ENCODE measurements at places on chromosomes 1 and 21.

DNA sequence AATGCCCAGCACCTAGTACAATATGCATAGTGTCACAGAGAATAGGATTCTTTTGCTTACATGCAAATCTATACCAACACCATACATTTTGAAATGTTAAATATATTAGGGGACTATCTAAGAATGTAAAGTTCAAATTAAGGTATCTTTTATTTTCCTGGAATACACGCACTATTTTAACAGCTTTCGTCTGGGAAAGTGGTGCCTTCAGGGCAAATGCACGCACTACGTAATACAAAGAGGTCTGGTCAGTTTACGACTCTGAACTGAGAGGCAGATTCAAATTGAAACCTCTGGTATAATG, 931 bp downstream of the FUBP1 start:
- no peak for DNase-seq

DNA sequence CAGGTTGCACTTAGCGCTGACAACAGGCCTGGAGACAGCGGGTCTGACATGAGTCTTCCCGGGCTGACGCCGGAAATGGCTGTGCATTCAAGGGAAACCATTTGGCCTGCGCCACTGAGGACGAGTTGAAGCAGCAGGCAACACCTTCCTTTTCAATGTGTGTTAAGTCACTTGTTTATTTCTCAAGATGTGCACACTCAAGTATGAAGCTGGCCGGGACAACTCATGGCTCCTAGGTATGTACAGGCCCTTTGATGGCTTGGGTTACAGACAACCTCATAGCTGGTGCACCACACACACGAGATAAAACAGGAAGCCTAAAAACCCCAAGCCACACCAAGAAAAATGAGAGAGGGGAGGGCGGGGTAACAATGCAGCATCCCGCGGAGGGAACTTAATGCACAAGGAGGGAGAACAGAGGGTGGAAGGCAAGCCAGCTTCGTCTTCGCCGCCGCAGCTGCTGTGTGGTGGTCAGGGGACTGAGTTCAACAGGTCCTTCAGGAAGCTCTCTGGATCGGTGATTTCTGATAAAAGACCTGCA, 118.0 kb upstream of the IFFO2 start:
- DNase-seq, result peak; percentile 14

DNA sequence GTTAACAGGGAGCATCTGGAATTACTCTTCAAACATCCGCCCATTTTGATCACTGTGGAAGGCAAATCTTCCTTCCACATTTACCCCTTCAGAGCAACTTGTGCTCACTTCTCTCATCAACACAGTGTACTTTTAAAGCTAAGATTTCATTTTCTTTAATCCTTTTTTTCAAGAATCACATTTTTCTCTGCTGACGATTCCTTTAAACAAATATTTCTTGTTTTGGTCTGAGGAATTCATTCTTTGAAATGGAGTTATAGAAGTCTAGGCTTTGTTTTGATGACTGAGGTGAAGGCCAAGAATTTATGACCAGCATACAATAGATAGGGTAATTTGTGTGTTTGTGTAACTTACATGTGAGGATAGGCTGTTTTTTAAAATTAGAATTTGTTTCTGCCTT, 25.6 kb downstream of the LRRC42 start:
- no peak for DNase-seq

DNA sequence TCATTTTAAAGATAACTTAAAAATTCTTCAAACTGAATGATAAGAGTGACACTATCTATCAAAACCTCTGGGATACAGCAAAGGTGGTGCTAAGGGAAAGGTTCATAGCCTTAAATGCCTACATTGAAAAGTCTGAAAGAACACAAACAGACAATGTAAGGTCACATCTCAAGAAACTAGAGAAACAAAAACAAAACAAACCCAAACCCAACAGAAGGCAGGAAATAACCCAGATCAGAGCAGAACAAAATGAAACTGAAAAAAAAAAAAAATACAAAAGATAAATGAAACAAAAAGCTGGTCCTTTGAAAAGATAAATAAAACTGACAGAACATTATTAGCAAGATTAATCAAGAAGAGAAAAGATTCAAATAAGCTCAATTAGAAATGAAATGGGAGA, 6.8 kb downstream of the ODF2L start:
- no peak for DNase-seq

DNA sequence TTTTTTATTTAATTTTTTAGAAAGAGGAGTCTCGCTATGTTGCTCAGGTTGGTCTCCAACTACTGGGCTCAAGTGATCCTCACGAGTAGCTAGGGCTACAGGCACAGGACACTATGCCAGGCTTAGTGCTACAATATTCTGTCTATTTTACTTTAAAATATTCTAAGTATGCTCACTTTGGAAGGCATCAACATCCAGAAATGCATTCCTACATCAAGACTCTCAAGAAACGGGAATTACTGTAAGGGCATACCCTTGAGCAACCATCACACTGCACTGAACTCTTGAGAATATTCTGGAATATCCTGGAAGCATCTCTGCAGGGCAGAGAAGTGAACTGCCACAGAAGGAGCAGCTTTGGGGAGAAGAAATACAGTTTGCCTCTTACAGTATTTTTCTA, 565 bp upstream of the DMRTB1 start:
- DNase-seq, result no peak

- DNase-seq, result peak; percentile 74
These were observed 22.2 kb downstream of the RUNX1 start for GRCh38 chr21:35026617-35027562.

GRCh38 chr1:53278298-53278725, 40.0 kb upstream of the MAGOH start:
- peak; percentile 22 for DNase-seq

DNA sequence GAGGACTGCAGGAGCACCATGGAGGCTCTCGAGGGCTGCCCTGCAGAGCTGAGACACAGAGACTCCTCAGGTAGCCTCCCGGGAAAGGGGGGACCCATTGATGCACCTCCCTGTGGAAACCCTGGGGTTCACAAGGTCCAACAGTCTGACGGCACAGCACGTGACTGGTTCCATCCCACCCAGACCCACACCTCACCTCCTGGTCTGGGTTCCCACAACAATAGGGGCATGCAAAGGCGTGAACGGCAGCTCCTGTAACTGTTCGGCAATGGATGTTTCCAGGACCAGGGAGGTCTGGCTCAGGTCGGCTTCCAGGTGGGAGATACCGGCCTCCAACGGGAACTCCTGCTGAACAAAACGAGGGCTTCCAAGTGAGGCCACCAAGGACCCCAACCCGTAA, 86.8 kb downstream of the NPHP4 start:
- no peak for DNase-seq

- no peak for DNase-seq
These were observed 113.0 kb upstream of the TMPRSS2 start for GRCh38 chr21:41620982-41621381.

GRCh38 chr1:198771563-198772153, 132.8 kb downstream of the PTPRC start:
- DNase-seq, result no peak

GRCh38 chr1:228697207-228698016, 37.9 kb upstream of the RHOU start:
- DNase-seq, result no peak
